ENCODE measurements at places on chromosomes 1 and 21.

DNA sequence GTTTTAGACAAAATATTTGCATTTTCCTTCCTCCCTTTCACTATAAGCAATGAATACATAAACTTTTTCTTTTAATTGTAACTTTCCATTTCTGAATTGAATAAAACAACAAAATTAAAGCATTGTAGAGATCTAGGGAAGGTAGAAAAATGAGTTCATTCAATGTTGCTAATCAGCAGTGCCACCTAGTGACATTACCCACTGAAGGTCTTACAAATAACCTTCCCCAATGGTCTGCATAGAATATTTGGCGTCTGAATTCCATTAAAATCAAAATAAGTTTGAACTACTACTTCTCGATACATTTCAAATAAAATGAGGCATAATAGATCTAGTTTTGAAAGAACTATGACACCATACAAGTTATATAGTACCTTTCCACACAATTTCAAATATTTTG lies 19.6 kb downstream of the FH start:
- DNase-seq: no peak

DNA sequence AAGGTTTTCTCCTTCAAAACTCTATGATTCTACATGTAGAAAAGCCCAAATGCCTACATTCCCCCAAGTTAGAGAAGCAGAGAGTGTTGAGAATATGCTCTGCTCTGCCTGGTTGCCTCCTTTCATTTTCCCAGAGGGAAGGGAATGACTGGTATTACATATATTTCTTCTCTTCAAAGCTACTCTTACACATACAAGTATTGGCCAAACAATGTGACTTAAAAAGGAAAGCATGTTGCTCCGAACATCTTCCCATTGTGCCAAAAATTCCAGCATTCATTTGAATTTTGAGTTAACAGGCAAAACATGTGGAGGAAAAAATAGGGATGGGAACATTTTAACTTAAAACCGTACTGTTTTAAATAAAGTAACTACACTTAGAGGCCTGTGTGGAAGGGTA lies 125.2 kb downstream of the COQ8A start:
- DNase-seq: no peak

DNA sequence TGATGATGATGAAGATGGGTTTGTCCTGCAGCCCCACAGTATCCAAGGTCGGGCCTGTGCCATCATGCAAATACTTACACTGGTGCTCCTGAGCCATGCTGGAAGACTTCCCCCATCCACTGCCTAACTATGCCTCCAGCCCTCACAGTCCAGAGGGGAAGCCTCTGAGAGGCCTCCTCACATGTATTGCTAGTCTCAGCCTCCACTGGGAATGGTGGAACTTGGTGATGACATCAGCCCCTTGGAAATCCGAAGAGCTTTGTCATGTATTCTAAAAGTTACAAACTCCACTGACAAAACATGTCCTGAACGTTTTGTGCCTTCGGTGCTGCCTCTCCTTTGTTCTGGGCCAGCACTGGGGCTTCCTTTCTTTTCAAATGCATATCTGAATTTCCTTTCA lies 61.1 kb upstream of the DMRTB1 start:
- DNase-seq: no peak

DNA sequence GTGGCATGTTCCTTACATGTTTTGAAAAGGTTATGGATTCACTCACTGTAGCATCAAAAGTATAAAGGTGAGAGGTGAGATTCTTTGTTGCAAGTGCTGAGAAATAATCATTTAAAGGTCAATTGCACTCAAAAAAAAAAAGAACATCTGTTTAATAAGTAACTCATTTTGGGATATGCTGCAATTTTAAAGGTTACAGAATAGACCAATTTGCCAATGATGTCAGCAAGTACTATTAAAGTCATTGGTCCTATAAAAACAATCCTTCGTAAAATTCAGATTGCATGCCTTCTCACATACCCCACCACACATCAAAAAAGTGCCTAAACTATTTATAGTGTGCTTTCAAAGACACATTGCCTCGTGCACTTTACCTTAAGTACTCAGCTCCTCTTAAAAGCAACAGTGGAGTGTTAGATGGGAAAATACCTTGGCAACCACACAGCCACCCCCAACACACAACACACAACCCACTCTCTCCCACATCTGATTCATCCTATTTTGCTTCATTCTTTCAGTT lies 218.2 kb upstream of the ADGRL2 start:
- DNase-seq: no peak

GRCh38 chr1:50275566-50275965 lies 147.7 kb downstream of the DMRTA2 start:
- no peak for DNase-seq

DNA sequence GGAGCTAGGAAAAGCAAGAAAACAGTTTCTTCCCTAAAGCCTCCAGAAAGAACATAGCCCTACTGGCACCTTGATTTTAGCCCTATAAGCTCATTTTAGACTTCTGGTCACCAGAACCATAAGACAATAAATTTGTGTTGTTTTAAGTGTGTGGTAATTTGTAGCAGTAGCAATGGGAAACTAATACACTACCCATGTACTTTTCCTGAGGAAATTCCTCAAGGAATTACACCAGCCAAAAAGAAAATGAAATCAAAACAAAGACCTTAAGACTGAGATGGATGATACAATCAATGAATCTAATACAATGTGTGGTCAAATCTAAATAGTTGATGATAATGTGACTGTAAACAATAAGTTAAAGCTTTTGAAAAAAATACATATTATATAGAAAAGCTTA lies 11.8 kb downstream of the VAMP4 start:
- no peak for DNase-seq

All from stimulated activated naive CD4-positive, alpha-beta T cell treated with Interleukin-2 at 50 U/mL for 16 hours (primary cell).